ENCODE measurements at places on chromosomes 13 and 19.

- no peak for DNase-seq
Observed at GRCh38 chr13:26228096-26228495, 6.0 kb upstream of the RNF6 start.

DNA sequence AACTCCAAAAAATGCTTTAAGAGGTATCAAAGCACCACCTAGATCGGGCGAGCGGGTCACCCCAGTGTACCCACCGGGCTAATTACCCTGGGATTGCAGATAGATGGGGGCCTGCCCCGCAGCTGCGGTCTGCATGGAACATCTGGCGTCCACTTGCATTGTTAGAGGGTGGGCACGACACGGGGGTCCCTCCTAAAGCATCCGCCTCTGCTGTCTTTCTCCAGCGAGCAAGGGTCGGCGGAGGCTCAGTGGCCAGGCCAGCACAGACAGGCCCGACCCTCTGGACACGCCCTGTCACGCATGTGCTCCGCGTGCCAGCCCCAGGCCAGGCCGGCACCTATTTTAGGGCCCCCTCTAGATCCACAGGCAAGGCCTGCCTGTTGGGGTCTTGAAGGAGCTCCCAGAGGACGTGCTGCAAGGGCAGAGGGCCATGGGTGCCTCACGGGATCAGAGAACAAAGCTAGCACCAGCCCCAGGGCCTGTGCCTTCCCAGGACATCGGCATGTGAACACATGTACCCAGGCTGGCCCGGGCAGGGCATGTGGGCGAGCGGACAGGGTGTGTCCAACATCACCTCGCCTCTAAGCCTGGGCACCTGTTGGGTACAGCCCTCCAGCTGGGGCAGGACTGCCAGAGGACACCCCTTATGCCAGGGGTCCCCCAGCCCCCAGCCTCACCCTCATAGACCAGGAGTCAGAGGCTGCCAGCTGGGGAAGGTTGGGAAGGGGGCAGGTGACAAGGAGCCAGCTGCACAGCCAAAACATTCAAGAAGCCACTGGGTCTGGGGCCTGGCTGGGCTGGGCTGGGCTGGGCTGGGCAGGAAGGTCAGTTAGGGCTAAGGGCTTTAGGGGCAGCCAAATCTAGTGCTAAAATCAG is 35.6 kb upstream of the NANOS3 start:
- DNase-seq: no peak

DNA sequence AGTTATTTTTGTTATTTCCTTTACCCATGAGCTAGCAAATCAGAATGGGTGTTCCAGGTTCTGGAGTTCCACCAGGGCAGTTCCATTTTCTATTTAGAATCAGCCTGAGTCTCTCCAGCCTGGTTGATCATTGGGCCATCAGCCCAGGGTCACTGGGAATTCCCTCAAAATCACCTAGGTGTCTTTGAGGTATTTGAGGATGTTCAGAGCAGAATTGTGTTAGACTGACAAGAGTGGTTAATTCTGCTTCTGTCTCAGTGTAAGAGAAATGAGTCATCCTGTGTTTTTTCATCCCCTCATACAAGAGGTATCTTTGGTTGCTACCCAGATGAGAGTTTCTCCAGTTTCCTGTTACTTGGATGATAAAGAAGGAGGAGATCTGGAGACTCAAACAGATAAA is 11.7 kb downstream of the ZNF66 start:
- no peak for DNase-seq

DNA sequence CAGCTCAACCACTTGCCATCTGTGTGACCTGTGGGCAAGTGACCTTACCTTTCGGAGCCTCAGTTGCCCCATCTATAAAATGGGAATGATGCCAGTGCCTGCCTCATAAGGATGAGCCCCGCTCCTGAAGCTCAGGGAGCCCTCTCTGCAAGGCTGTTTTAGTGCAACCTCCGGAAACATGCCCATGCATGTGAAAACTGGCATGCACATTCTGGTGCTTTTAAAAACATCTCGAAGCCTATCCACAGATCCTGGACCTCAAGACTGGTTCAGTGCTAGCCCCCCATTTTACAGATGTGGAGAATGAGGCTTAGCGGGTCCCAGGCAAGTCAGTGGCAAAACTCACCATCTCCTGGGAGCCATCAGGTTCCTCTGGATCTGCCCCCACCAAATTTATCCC is 5.6 kb downstream of the CADM4 start:
- no peak for DNase-seq

GRCh38 chr13:49444524-49445395 is 686 bp downstream of the SETDB2 start:
- DNase-seq: no peak

DNA sequence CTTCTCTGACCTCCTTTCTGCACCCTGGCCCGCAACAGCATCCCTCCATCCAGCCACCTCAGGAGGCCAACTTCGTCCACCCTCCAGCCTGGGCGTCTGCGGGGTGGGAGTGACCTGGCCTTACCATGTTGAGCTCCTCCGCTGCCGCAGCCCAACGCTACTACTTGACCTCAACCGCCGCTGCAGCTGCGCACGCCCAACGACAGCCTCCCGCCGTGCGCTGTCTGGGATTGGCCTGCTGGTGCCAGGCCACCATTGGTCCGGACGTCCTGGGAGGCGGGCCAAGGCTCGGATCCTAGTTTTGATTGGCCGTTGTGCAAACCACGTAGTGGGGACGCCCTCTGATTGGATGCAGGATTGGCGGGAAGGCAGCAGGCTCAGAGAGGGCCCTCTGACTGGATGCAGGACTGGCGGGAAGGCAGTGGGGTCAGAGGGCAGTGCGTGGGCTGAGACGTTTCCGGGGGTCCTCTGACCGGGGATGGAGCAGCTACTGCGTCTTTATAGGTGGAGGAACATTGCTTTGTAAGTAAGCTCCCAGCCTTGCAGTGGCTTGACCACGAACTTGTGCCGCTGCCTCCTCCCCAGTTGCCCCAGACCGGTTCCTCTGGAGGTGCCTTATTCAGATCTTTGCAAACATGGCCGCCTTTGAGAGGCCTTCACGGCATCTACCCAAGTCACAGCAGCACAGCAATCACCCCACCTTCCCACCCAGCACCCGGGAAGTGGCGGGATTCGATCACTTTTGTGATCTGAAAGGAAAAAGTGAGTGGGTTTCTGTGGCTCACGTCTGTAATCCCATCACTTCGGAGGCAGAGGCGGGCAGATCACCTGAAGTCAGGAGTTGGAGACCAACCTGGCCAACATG is at the start of gene TUBA3C:
TUBA3C (minus strand) TSS at position 204 of the 865 bp plus-strand sequence; CDS start at position 127, 77 bp downstream.
- no peak for DNase-seq

DNA sequence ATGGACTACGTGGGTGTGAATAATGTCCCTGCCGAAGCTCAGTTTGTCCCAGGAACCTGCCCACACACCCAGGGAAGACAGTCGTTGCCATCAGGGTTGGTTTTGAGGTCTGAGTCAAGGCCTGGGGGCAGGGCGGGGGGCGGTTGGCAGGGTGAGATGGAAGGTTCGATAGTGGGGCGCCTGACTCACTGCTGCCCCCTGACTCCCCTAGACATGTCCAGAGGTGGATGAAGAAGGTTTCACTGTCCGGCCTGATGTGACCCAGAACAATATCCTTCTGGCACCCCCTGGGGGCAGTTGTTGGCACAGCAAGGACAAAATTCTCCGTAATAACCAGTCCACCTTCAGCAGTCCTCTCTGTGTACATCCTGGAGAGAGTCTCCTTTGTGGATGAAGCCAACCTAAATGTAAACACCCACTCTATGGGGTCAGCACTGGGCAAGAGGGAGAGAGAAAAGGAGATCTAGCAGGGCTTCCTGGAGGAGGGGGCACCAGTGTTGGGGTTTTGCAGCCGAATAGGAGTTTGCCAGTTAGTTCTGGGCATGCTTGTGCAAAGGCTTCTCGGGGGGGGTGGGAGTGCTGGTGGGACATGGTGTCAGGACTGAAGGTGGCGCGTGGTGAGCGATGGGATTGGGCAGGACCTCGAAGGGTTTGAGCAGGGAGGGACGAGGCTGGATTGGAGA is 19.6 kb upstream of the B3GNT3 start:
- no peak for DNase-seq

- DNase-seq: no peak
Observed at GRCh38 chr19:47229676-47230053, 1.3 kb downstream of the BBC3 start.

GRCh38 chr19:32017176-32017953 is 328.0 kb upstream of the ZNF507 start:
- DNase-seq: no peak

GRCh38 chr19:43618921-43619261 is 538 bp downstream of the ZNF428 start:
- DNase-seq: peak; percentile 50

GRCh38 chr19:48664476-48664875 is 8.3 kb downstream of the NTN5 start:
- DNase-seq: no peak

DNA sequence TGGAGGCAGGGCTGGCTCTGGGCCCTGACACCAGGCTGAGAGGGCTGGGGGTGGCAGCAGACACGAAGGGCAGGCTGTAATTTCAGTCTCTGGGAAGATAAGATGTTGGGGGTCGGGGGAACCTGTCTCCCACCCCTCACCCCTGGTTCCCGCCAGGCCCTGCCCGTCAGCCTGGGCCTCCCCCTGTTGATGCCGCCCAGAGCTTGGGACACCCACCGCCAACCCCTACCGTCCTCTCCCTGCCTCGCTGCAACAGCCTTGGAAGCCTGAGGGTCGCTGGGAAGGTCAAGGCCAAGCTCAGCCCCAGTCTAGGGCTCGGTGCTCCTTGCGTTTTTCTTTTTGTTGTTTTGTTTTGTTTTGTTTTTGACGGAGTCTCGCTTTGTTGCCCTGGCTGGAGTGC is 14.5 kb downstream of the PALM start:
- DNase-seq: no peak

- DNase-seq: no peak
Observed at GRCh38 chr19:13934785-13935109, 3.5 kb downstream of the PODNL1 start.

DNA sequence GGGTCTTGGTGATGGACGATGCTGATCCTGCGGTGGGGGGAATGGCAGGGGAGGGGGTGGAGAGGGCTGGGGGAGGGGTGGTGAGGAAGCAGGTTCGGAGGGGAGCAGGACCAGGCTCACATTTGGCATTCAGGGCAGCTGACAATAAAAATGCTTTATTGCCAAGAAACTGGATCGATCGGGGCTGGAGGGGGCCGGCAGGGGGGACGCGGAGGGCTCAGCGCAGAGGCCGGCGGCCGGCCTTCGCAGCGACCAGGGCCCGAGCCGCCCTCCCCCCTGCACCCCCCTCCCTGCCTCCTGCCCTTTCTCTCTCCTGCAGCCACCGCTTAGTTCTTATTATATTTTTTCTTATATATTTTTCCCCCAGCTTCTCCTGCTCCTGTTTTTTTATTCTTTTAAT is 18.1 kb upstream of the POU2F2 start:
- no peak for DNase-seq

DNA sequence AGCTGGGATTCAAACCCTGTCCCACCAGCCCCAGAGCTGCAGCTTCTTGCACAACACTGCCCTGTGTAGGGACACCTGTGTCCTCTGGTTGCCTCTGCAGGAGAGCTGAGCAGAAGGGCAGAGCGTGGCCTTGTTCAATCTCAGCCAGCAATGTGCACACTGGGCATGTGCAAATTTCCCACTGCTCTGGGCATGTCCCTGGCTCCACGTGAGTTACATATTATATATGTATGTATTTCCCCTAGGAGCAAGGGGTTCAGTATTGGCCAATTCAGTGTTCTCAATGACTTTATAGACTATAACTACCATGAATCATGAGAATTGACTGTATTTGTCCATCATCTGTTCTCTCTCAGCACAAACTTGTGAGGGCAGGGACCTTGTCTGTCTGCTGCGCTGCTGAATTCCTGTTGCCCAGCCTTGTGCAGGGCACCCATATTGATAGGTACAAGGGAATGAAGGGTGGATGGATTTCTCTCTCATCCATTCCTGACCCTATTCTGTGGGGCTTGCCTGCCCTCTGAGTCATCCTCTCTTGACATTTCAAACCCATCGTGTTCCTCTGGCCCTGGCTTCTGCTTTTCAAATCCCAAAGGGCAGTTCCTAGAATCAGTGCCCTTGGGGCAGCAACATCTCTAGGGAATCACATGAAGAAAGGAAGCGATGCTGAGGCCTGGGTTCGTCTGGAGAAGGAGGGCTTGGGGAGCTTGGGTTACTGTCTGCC is 69.7 kb downstream of the ERICH6B start:
- no peak for DNase-seq

- no peak for DNase-seq
Observed at GRCh38 chr13:32754179-32754578, 167.9 kb downstream of the PDS5B start.

DNA sequence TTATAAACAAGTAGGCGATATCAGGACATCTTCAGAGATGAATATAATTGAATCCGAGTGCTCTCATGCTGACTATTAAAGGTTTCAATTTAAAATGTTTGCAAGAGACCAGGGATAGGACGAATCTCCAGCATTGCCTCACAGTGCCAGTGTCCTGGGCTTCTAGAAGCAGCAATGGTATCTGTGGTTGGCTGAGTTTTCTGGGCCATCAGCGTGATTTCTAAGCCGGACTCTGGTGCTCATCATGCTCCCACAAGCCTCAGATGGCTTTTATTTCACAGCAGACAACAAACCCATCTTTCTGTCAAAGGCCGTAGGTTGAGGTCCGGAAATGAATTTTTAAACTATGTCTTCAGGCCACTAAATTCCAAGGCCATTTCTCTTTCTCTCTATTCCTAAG is 187.7 kb downstream of the FOXO1 start:
- no peak for DNase-seq

DNA sequence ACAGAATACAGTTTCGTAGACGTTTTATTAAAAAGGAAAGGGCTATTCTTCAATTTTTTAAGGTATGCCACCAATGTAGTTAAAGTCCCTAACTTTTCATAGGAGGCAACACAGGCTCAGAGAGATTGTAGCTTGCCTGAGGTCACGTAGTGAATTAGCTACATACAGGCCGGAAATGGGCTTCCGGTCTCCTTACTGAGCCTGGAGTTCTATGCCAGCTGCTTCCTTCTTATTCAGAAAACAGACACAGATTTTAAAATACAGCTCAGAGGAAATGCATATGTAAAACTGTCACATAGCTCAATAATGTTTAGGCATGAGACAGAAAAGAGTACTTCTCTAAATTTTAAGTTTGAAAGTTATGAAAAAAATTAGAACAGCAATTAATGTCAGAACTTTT is 85.4 kb upstream of the TUBA3C start:
- DNase-seq: no peak

DNA sequence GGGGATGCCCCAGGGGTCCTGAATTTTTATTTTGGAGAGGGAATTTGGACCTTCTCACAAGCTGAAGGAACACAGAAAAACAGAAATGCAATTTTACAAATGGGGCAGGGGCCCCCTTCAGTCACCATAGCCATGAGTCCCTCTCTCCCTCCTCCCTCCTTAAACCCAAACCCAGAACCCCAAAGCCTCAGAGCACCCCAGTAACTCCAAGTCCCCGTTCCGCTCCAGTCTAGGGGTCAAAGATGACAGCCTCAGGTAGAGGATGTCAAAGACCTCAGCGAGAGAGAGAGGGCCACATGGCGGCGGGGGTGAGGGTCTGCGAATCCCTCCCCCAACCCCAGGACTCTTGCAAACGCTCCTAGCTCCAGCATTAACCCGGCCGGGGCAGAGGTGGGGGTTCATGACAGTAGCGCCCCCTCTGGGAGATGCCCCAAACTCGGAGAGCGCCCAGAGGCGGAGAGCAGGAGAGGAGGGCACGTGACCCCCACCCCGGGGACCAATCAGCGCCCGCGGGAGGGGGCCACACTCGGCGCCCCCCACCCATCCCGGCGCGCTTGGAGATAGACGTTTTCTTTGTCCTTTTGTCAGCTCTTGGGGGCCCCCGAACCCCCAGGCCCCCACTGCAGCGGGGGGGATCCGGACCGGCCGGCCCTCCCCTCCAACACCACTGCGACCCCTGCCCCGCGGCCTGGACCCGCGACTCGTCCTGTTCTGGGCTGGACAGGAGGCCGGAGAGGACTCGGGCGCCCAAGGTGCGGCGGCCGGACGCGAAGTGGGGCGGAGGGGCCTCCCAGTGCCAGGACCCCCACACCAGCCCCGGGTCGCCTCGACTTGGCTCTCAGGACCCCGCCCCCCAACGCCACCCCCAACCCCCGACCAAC is 20.8 kb upstream of the SEMA6B start:
- DNase-seq: no peak
